AG04450 (cell line): ENCODE measurements at places on chromosomes 7 and 10.

GRCh38 chr10:101321073-101321472, 32.9 kb upstream of the BTRC start:
- no peak for DNase-seq

DNA sequence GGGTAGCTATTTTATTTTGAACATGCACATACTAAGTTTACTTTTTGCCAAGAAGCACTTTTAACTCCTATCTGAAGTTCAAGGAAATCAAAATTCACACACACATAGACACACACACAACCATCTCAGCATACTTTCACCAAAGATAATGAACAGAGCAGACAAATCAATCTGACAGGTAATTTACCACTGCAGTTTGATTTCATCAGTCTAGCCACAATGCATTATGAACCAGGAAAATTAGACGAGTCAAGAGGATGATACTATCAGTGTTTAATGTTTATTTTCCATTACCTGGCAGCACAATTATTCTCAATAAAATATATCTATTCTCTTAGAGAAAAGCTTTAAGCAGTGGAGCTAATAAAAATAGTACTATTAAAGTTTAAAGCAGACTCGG, 147.9 kb downstream of the ARHGAP12 start:
- DNase-seq = no peak

GRCh38 chr7:83105948-83106347, 56.7 kb downstream of the PCLO start:
- no peak for DNase-seq

DNA sequence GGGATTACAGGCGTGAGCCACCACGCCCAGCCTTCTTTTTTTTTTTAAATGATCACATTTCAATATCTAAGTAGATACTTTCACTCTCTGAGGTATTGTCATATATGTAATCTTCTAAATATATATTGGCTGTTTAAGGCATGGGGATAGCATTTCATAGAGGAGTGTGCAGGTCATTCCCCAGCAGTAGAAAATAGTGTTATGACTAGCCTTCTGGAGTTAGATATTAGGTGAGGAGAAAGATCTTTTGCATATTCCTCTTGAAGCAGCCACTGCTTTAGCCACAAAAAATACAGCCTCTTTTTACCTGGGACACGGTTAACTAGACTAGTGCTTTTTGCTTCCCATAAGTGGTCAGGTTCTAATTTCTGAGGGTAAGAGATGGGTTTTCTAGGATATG, 28.9 kb downstream of the ADD3 start:
- no peak for DNase-seq

DNA sequence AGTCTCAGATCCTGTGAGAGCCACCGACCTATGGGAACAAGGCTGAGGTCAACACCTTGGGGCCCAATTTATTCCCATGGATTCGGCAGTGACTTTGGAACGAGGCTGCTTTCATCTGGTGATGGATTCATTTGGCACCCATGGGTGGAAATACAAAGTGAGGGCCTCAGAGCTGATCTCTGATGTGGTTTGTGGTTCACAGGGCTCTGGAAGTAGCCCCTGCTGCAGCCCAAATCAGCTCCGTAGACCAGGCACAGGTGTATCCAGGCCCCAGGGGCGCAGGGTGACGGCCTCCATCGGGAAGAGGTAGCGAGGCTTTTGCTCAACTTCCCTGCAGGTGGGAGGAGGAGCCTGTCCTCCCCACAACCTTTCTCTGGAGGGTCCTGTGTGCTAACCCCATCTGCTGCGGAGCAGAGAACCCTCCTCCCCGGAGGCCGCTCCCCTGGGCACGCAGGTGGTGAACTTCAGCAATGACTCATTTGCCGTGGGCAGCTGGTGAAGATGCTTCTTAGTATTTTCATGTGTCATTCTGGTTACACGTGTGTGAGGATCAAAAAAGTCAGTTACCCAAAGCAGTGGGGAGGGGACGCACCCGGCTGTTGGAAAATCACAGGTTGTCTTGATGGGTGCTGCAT, 7.5 kb upstream of the JAKMIP3 start:
- DNase-seq = no peak

DNA sequence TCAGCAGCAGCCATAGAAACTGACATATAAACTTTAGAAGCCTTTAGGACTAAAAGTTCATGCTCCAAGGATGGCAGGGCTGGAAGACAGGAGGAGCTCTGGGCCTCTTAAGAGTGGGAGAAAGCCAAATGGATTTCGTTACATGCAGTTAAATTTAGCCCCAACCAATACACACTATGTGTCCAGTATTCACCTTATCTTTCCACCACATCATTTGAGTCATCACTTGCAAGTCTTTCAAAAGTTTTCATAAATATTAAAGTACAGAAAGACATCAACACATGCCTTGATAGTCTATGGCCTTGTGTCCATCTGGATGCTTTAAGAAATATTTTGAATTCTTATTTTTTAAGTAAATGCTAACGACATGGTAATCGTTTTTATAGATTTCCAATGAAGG, 392.4 kb upstream of the LRRN3 start:
- no peak for DNase-seq

DNA sequence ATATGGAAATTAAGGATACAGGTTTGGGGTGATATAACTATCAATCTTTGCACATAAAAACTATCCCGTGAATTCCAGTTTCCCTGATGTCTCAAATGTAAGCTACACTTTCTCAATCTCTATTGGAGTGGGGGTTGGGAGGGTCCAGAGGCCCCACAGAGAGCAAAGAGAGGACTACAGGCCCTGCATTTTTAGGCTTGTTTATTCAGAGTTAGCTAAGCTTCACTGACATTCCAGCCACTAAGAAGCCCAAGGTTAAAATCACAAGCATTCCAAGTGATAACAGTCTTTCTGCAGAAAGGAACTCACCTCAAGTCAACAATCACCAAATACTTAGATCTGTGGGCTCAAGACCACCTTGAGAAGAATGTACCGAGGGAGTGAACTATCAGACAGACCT, 31.6 kb upstream of the LAMB1 start:
- no peak for DNase-seq

DNA sequence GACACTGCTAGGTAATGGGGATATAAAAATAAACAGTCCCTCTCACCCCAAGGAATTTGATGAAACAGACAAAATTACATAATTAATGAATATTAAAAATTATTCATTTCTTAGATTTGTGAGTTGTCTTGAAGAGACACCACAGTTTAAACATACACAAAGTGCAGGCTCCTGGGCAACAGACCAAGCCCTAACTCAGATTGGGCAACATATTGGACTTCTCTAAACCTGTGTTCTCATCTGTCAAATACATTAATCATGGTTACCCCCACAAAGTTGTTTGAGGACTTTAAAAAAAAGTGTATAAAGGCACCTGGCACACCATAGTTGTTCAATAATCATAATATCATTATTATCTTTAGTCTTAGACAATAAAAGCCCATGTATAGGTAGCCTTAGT, 62.5 kb upstream of the CAPZA2 start:
- DNase-seq = no peak
